Activated CD4-positive, alpha-beta T cell treated with anti-CD3 and anti-CD28 coated beads, Interleukin-2, amount 10 ng/mL, durations not matched to agents 7 days and 5 days (primary cell): ENCODE measurements at places on chromosomes 1 and 21.

- DNase-seq, result no peak
- H3K4me1 ChIP-seq, result peaks cover 8% of the 10 kb centered on the region
- H3K36me3 ChIP-seq, result peaks cover 67% of the 10 kb centered on the region
- H3K27ac ChIP-seq, result peak overlapping the region; percentile 72
- H3K4me3 ChIP-seq, result no peak overlapping the region
These were observed 8.4 kb downstream of the RER1 start for GRCh38 chr1:2399890-2400575.

DNA sequence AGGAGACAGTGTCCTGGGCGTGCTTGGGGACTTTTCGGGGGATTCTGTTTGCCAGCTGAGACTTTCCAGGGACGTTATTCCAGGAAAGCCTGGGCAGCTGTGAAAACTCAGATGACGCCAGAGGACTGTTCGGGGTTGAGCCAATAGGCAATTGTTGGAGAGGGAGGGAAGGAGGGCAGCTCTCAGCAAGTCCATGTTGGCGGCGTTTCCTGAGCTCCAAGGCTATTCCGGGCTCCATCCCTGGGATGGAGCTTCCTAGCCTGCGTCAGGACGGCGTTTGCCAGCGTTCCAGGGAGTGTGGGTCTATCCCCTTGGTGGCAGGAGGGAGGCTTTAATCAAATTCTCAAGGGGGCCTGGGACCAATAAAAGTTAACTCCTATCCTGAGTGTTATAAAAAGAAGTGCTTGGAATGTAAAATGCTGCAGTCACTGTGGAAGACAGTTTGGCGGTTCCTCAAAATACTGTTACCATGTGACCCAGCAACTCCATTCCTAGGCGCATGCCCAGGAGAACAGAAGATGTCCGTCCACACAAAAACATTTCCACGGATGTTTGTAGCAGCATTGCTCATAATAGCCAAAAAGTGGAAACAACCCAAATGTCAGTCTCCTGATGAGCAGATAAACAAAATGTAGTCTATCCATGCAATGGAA, 15.2 kb downstream of the SLC27A3 start:
- peak overlapping the region; percentile 22 for H3K4me3 ChIP-seq
- H3K27ac ChIP-seq, result peak overlapping the region; percentile 81
- peaks cover 16% of the 10 kb centered on the region for H3K27me3 ChIP-seq
- no peaks in the 10 kb centered on the region for H3K36me3 ChIP-seq

- H3K4me3 ChIP-seq, result no peak overlapping the region
- no peaks in the 10 kb centered on the region for H3K36me3 ChIP-seq
- no peak for DNase-seq
- H3K27me3 ChIP-seq, result peaks cover 17% of the 10 kb centered on the region
These were observed 65.6 kb upstream of the GRHL3 start for GRCh38 chr1:24253571-24253970.

- no peaks in the 10 kb centered on the region for H3K36me3 ChIP-seq
- no peak overlapping the region for H3K27ac ChIP-seq
These were observed 87.6 kb downstream of the BCAR3 start for GRCh38 chr1:93593854-93594602.
